ENCODE measurements at places on chromosomes 16 and 17. TPM values are rescaled to one million over a fixed set of nuclear protein-coding genes. Genes with fewer than 3 reads are reported as not detected.

DNA sequence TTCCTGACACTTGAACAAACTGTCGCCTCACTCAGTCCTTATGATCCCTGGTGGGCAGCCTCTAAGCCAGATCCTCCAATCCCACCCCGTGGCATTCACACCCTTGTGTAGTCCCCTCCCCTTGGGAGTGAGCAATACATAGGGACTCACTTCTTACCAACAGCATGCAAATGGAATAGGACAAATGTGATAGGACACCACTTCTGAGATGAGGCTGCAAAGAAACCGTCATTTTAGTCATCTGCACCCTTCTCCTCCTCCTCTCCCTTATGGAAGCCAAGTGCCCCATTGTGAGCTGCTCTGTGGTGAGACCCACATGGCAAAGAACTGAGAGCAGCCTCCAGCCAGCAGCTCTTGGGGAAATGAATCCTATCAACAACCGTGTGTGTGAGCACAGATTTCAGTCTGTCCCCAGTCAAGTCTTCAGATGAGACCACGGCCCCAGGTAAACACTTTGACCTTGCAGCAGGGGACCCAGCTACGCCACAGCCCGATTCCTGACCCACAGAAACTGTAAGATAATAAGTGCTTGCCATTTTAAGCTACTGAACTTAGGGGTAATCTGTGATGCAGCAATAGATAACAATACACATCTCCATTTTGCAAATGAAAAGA, 46.9 kb downstream of the ZFHX3 start:
- DNase-seq: no peak
- no peaks in the 10 kb centered on the region for H3K27me3 ChIP-seq
- peak overlapping the region; percentile 6 for H3K27ac ChIP-seq
- no peak overlapping the region for H3K4me3 ChIP-seq
- H3K36me3 ChIP-seq: no peaks in the 10 kb centered on the region

GRCh38 chr17:57422574-57423164, 166.3 kb downstream of the MSI2 start:
- no peaks in the 10 kb centered on the region for H3K27me3 ChIP-seq
- H3K4me1 ChIP-seq: peaks cover 10% of the 10 kb centered on the region
- no peaks in the 10 kb centered on the region for H3K36me3 ChIP-seq
- H3K27ac ChIP-seq: no peak overlapping the region
- no peak for DNase-seq

DNA sequence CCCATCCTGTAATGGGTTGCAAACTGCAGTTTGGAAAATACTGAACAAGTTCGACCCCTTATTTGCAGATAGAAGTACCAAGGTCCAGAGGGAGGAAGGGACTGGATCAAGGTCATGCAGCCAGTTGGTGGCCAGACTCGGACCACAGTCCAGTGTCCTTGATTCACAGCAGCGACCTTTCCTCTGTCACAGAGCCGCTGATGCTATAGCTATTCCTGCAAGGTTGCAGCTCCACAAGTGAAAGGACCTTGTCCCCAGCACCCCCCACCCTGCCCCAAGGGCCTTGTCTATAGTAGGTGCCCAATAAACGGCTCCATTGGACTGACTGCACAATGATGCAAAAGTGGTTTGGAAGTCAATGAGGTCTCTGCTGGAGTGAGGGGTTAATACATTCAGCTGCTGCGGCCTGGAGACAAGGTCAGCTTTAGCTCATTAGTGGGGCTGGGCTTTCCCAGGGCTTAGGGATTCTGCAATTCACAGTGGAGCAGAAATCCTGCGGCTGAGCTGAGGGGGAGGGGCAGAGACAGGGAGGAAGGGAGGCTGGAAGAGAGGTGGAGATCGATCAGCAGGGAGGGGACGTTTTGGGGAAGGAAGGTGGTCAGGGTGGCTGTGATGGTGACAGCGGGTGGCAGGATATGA, 13.4 kb upstream of the CRHR1 start:
- H3K27me3 ChIP-seq: no peaks in the 10 kb centered on the region
- no peak for DNase-seq
- no peak overlapping the region for H3K27ac ChIP-seq
- no peak overlapping the region for H3K4me3 ChIP-seq
- no peaks in the 10 kb centered on the region for H3K4me1 ChIP-seq

GRCh38 chr17:67718325-67718941, 697 bp downstream of the NOL11 start:
- no peaks in the 10 kb centered on the region for H3K27me3 ChIP-seq
- DNase-seq: no peak
- H3K27ac ChIP-seq: peak overlapping the region; percentile 92
- peaks cover 17% of the 10 kb centered on the region for H3K36me3 ChIP-seq
- peak overlapping the region; percentile 78 for H3K4me3 ChIP-seq
- peaks cover 13% of the 10 kb centered on the region for H3K4me1 ChIP-seq

DNA sequence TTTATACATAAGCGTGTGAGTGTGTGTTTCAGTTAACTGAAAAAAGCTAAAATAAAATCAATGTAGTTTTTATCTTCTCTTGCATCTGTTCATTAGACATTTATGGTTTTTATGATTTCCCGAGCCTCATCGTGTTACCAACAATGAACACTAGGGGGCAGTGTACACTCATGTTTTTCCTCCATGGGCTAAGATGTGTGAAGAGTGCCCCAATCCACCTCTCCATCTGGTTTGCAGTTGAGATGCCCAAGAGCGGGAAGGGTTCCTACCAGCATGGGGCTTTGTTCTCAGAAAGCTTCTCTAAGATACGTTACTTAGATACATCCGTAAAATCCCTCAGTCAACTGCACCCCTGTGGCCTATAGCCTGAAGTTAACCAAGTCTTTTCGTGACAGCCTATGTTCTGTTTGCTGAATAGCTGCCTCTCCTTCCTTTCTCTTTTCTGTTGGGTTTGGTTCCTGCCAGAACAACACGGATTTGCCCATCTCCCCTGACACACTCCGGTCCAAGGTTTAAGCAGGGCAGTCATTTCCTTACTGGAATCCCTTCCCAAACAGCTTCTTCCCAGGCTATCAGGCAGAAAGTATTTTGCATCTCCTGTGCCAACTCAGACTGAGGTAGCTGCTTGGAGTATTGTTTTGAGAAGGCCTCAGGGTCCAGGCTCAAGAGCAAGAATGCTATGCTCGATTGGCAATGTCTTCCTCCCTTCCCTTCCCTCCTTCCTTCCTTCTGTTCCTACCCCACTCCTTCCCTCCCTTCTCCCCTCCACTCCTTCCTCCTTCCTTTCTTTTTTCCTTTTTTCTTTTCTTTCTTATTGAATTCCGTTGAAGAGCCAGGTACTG, 12.9 kb upstream of the ELAC2 start:
- H3K4me3 ChIP-seq: no peak overlapping the region
- no peaks in the 10 kb centered on the region for H3K36me3 ChIP-seq
- H3K27me3 ChIP-seq: no peaks in the 10 kb centered on the region
- no peaks in the 10 kb centered on the region for H3K4me1 ChIP-seq
- DNase-seq: no peak
- H3K27ac ChIP-seq: no peak overlapping the region

- no peak overlapping the region for H3K4me3 ChIP-seq
- H3K27me3 ChIP-seq: no peaks in the 10 kb centered on the region
- peak; percentile 73 for DNase-seq
Observed at GRCh38 chr17:79047923-79048825, 24.2 kb downstream of the C1QTNF1 start.

GRCh38 chr17:12070561-12070960, 49.9 kb downstream of the MAP2K4 start:
- no peak overlapping the region for H3K4me3 ChIP-seq
- DNase-seq: no peak
- H3K27me3 ChIP-seq: no peaks in the 10 kb centered on the region
- H3K36me3 ChIP-seq: peaks cover 6% of the 10 kb centered on the region
- no peak overlapping the region for H3K27ac ChIP-seq

- H3K27ac ChIP-seq: no peak overlapping the region
- H3K27me3 ChIP-seq: no peaks in the 10 kb centered on the region
- DNase-seq: no peak
- peak overlapping the region; percentile 1 for H3K4me3 ChIP-seq
Observed at GRCh38 chr17:77433385-77434135, 292.8 kb downstream of the SEC14L1 start.

- no peak overlapping the region for H3K4me3 ChIP-seq
- H3K36me3 ChIP-seq: peaks cover 9% of the 10 kb centered on the region
- H3K27me3 ChIP-seq: no peaks in the 10 kb centered on the region
- no peak for DNase-seq
- peaks cover 19% of the 10 kb centered on the region for H3K4me1 ChIP-seq
Observed at GRCh38 chr17:43402567-43402966, 3.8 kb downstream of the ARL4D start.

DNA sequence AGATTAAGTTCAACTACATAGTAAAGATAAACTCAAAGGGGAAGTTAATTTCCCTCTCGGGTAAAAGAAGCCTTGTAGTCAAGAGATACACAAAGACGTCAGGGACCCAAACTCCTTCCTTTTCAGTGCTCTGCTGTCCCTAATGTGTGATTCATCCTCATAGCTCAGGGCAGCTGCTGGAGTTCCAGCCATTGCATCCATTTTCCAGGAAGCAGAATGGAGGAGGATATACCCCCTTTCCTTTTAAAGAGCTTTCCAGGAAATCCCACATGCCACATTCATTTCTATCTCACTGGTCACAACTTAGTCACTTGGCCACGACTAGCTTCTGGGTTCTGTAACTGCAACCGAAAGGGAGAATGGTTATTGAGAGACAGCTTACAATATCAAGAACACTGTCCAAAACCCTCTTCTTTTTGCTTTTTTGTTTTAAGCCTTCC, 95.3 kb downstream of the SOCS1 start:
- H3K27ac ChIP-seq: no peak overlapping the region
- H3K36me3 ChIP-seq: no peaks in the 10 kb centered on the region
- no peaks in the 10 kb centered on the region for H3K27me3 ChIP-seq
- peaks cover 8% of the 10 kb centered on the region for H3K4me1 ChIP-seq
- no peak overlapping the region for H3K4me3 ChIP-seq
- no peak for DNase-seq

ZG16 gene
- not detected for total RNA-seq

AOC3 gene
- 173 TPM for total RNA-seq

MT1A gene
- total RNA-seq: 16.1 TPM

TRAPPC1 gene
- 98.9 TPM for total RNA-seq

SLC16A13 gene
- 12.0 TPM for total RNA-seq

Measured in upper lobe of left lung (tissue), 6 donors.